SJCRH30 (cell line): ENCODE measurements at places on chromosomes 11 and 22. TPM values are rescaled to one million over a fixed set of nuclear protein-coding genes. Genes with fewer than 3 reads are reported as not detected.

DNA sequence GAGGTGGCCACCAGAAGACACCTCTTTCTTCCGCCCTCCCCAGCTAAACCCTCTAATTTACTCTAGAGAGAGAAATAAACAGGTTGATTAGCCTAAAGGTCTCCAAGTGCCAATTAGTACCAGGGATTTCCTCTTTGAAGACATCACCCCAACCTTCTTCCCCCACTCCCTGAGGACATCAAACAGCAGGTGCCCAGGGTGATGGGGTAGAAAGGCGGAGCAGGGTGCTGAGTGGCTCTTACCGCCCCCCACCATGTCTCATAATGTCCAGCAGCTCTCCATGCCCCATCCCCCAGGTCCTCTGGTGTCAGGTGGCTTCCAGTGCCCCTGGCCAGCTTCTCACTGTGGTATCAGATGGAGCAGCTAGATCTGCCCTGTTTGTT is 5.3 kb upstream of the GNAZ start:
- no peak for DNase-seq

DNA sequence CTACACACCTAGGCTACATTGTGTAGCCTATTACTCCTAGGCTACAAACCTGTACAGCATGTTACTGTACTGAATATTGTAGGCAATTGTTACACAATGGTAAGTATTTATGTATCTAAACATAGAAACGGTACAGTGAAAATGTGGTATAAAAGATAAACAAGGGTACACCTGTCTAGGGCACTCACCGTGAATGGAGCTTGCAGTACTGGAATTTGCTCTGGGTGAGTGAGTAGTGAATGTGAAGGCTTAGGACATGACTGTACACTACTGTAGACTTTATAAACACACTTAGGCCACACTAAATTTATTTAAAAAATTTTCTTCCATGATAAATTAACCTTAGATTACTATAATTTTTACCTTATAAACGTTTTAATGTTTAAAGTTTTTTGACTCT is 171.7 kb upstream of the NCAM1 start:
- DNase-seq, result no peak

CDC45 gene
- 48.4 and 56.0 TPM in 2 replicates for total RNA-seq

GRCh38 chr11:72897506-72897905 is 83.3 kb downstream of the ATG16L2 start:
- DNase-seq, result no peak

CENATAC gene
- total RNA-seq, result 12.7 and 17.5 TPM in 2 replicates

- DNase-seq, result no peak
These were observed 154.0 kb upstream of the RAG2 start for GRCh38 chr11:36751996-36752395.

TBX1 gene
- total RNA-seq, result 11.8 and 11.9 TPM in 2 replicates
